NCI-H526 (cell line): ENCODE measurements at places on chromosomes 13 and 19.
A peak's percentile ranks its signal among the peaks of the same experiment; 100 is the strongest.

GRCh38 chr19:53076984-53077383, 26.2 kb downstream of the ZNF160 start:
- peak; percentile 35 for DNase-seq

- DNase-seq, result peak; percentile 99
These were observed at the start of gene CCDC9 for GRCh38 chr19:47255879-47256692. Gene CCDC9, plus strand, starts transcription at chr19:47256525. Its CDS starts 1,876 bp downstream, at chr19:47258401.

GRCh38 chr19:13004273-13004672, 9.0 kb downstream of the NFIX start:
- DNase-seq, result no peak

DNA sequence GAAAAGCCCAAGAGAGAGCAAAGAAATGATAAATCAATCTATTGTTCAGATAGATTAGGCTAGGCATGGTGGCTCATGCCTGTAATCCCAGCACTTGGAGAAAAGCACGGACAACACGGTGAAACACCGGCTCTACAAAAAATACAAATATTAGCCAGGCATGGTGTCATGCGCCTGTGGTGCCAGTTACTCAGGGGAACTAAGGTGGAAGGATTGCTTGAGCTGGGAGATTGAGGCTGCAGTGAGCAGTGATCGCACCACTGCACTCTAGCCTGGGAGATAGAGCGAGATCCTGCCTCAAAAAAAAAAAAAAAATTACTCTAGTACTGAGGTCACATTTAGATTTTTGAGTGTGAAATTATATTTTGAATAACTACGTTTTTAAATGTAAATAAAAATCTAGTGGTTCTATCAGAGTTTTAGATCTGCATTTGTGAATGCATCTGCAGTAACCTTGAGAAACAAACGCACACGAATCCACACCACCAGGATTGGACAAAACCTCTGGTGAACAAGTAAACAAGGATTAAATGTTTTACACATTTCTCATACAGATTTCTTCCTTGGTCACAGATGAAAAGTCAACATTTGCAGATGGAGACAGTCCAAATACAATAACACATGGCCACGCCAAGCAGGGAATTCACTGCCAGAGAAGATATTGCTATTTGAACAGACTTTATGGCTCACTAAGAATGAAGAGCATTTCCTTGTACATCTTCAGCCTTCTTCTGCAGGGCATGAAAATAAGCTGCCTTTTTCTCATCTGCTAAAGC, 917.6 kb downstream of the PCDH9 start:
- DNase-seq, result no peak

- DNase-seq, result no peak
These were observed 1.3 kb upstream of the CD177 start for GRCh38 chr19:43351998-43352746.

GRCh38 chr13:28492569-28493367, 2.2 kb downstream of the FLT1 start:
- DNase-seq, result peak; percentile 40

- no peak for DNase-seq
These were observed 2.4 kb downstream of the CEACAM4 start for GRCh38 chr19:41624515-41624914.

GRCh38 chr19:1004803-1005664, 4.8 kb downstream of the GRIN3B start:
- no peak for DNase-seq

GRCh38 chr13:31781064-31781463, 41.7 kb downstream of the RXFP2 start:
- DNase-seq, result no peak

DNA sequence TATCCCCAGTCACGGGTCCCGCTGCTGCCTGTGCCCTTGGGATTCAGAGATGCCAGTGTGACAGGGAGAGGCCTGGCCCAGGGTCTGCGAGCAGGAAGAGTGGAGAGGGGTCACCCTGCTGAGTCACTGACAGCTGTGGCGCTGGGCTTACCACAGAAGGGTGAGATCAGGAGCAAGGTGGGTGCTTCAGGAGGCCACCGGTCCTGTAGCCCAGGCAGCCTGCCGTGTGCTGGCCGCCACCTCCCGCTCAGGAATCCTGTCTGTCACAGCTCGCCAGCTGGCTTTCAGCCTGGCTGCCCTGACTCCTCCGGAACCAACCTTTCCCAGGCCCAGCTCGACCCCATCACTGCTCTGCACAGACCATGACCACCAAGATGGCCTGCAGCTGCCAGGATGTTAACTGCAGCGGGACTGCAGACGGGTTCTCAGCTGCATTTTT, 25.3 kb downstream of the NAXD start:
- no peak for DNase-seq

DNA sequence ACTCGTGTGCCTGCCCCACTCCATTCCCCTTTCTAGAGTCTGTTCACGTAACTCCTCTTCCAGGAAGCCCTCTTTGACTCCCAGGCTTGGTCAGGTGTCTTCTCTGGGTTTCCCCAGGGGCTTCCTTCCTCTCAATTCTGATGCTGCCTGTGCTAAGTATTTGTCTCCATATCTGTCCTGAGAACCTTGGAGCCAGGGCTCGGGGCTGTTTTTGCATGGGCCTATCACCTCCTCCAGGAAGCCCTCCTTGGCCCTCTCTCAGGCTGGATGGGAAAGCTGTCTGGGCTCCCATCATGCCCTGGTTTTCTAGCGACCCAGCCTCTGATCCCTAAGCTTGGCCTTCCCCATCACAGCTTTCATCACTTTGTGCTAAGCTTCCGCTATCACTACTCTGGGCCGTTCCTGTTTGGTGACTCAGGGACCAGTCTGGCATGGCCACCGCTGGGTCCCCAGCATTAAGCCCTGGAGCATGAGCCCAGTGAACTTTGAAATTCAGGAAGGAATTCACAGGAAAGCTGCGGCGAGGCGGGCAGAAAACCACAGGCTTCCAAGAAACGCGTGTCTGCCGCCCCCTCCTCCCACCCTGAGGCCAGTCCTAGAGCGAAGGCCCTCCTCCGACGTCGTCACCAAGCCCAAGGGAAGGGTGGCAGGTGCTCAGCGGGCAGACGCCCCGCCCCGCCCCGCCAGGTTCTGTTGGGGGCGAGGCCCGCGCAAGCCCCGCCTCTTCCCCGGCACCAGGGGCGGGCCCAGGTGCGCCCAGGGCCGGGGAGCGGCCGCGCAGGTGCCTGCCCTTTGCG, 486 bp upstream of the SPINT2 start:
- no peak for DNase-seq

- peak; percentile 85 for DNase-seq
These were observed 758 bp upstream of the CACNG7 start for GRCh38 chr19:53908106-53908934.

DNA sequence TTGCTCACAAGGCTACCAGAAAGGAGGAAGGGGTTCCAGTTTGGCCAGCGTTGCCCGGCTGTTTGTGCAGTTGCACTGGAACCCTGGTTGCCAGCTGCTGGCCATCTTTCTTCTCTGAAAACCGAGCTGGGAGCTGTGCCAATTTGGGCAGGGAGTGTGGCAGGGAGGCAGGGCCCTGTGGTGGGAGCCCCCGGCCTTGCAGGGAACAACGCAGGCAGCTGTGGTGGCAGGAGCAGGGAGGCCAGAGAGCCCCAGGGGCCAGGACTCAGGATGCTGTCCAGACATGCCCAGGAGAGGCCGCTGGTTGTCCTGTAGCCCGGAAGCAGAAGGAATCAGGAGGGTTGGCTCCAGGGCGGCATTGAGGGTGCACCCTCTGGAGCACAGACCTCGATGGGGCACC, 4.8 kb downstream of the KMT5C start:
- DNase-seq, result no peak

GRCh38 chr19:42206871-42207755, 10.4 kb downstream of the DEDD2 start:
- no peak for DNase-seq

GRCh38 chr13:23861310-23861709, 27.9 kb downstream of the MIPEP start:
- peak; percentile 38 for DNase-seq

DNA sequence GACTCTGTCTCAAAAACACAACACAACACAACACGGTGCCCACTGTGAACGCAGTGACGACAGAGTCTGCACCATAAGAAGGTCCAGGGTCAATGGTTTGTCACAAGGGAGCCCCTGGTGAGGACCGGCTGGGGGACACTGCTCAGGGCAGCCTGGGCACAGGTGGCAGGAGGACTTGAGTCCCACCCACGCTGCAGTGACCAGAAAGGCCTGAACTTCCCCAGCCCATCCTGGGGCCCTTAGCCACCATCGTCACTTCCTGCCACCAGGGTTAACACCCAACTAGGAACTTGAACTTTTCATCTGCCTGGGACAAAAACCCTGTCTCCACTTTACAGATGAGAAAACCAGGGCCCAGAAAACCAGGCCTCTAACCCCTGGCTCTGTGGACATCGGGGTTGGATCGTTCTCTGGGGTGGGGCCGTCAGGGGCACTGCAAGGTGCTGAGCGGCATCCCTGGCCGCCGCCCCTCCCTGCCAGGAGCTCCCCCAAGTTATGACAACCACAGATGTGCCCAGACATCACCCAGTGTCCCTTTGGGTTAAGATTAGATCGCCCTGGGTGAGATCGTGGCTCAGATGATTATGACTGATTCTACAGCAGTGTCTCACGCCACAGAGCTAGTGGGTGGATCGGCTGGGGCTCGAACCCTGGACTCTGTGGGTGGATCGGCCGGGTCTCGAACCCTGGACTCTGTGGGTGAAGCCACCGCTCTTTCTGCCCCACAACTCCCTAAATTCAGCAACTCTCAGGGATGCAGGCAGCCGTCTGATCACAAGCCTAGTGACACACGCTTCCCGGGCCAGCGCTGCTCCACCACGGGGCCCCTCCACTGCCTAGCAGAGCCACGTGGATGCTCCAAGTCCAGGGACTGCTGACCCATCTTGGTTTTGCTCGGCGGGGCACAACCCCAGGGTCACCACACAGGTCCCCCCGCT, 14.0 kb downstream of the MOB3A start:
- DNase-seq, result no peak

GRCh38 chr19:40638327-40638726, 37.2 kb downstream of the LTBP4 start:
- DNase-seq, result no peak

DNA sequence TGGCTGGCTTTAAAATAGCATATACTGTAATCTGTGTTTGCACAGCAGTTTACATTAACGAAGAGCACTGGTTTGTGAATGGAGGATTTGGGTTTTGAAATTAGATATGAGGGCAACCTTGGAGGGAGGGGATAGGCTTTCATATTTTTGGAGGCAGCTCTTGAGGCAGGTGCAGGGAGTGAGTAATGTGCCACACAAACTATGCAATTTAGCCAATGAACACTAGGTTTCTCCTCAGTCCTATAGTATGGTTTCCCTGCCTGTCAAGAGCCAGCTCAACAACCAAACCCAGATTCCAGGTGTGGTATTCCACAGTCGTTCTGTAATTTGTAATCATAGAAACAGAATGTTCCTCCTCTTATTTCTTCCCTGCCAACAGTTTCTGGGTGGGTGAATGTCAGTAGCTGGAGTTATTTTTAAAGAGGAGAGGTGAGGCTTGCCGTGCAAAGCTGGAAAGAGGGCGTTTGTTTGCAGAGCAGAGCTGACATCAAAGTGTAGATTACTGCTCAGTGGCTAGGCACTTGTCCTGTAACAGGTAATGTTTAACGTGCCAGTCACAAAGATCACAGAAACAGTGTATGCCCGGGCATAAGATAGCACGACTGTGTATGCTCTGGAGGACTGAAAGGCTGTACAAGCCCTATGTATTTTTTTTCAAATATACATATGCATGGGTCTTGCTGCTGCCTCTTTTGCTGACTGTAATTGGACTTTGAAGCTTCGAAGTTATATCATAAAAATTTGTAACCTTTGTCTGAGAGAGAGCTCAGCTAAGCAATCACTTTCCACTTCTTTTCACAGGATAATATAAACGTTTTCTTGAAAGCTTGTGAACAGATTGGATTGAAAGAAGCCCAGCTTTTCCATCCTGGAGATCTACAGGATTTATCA, 124.2 kb downstream of the LMO7 start:
- DNase-seq, result peak; percentile 74

- no peak for DNase-seq
These were observed 718.5 kb downstream of the UQCRFS1 start for GRCh38 chr19:28494461-28494860.

- DNase-seq, result peak; percentile 10
These were observed 859 bp downstream of the ZNF433 start for GRCh38 chr19:12034620-12035019.

GRCh38 chr13:46598140-46598819, 45.3 kb downstream of the LRCH1 start:
- no peak for DNase-seq

DNA sequence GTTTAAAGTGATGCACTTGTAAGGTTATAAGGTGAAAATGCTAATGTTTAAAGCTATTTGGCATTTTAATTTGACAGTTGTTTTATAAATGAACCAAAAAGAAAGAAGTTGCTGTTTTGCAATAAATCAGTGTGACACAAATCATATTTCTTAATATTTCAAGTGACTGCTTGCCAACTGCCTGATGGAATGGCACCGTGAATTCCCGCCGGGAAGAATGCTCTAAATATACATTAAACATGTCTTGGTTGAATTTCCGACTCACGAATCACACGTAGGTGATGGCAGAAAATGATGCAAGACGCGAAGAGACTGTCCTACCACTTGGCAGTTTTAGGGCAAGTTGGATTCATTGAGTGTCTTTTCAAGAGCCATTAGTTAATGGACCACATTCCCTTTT, 3.1 kb upstream of the GJB2 start:
- DNase-seq, result no peak

DNA sequence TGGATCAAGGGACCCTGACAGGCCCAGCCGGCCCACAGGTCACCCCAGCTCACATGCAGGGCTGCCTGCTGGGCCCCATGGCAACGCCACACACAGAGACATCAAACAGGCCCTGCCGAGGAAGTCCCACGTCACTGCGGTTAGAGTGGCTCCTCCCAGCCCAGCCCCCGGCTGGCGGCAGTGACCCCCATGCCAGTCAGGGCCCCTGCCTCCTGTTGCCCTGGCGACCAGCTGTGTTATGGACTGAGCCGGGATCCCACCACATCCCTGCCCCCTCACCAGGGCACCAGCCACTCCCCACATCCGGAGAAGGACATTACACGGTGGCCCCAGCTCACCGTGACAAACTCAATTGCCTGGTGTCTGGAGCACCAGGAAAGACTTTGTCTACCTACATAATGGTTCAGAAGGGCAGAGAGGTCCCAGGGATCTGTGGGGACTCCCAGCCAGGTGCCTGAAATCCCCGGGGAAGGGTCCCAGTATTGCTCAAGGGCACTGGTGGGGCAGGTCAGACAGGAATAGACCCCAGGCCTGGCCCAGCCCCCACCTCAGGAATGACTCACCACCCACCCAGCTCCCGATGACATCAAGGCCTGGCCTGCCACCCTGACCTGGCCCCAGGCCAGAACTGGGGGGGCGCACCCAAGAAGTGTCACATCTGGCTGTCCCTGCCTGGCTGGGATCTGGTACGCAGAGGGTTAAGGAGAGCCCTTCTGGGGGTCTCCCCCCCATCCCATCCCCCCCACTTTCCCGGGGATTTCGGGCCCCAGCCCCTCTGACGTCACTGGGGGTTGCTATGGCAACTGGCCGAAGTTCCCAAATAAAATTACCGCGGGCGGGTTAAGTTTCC, 30.2 kb upstream of the NANOS3 start:
- DNase-seq, result no peak

DNA sequence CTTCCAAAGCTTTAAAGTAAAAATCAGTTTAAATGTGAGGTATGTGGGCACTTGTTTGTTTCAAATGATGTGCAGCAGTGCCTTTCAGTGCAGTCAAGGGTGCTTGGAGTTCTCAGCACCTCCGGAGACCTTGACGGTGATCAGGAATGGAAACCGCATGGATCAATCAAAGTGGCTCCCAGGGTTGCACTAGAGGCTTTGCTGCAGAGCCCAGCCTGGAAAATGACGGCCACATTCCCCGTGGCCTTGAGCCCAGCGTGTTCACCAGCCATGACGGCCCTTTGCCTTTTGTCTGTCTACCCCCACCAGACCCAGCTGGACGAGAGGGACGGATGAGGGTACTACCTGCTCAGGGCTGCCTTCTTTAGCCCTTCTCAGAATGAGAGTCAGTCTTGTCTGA, 320.0 kb downstream of the TEX29 start:
- no peak for DNase-seq

GRCh38 chr19:6141217-6141616, 5.8 kb downstream of the ACSBG2 start:
- DNase-seq, result no peak
